ENCODE measurements at places on chromosomes 4 and X. TPM values are rescaled to one million over a fixed set of nuclear protein-coding genes. Genes with fewer than 3 reads are reported as not detected.

ZAR1 gene
- not detected for total RNA-seq

ZNF157 gene
- not detected for total RNA-seq

HTN1 gene
- not detected for total RNA-seq

BEND2 gene
- not detected for total RNA-seq

GRCh38 chr4:91887926-91888325, 415.8 kb upstream of the GRID2 start:
- DNase-seq: no peak

ARHGEF6 gene
- 34.9 TPM for total RNA-seq

DNA sequence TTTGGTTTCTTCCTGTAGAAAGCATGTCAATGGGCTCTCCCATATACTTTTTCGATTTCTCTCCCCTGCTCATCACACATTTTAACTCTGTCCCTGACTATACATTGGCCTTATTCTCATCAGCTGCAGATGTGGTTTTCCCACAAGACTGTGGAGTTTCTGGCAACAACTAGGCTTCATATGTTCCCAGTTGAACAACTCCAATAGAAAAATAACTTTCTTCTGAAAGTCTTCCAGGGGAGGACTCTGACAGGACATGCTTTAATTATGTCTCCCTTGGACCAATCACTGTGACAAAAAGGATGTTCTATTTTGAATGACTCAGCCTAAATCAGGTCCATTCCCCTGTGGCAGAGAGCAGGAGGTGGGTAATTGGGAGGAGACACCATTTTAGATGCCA, 28.1 kb downstream of the SPANXC start:
- no peak for DNase-seq

DNA sequence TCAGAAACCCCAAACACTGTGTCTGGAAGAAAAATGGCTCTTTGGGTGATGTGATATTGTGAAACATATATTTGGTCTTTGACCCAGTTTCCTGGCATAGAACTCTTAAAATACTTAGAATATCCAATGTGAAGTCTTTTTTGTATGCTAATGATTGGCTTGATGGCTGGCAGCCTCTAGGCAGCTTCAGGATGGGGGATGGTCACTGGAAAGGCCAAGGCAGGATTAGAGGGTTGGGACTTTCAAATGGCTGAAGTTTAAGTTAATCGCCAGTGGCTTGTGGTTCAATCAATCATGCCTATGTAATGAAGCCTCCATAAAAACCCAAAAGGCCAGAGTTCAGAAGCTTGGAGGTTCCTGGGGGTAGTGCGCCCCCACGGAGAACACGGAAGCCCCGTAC, 33.5 kb upstream of the ESX1 start:
- no peak for DNase-seq

- no peak for DNase-seq
Measured at GRCh38 chrX:41145920-41146608, 60.8 kb downstream of the USP9X start.

DNA sequence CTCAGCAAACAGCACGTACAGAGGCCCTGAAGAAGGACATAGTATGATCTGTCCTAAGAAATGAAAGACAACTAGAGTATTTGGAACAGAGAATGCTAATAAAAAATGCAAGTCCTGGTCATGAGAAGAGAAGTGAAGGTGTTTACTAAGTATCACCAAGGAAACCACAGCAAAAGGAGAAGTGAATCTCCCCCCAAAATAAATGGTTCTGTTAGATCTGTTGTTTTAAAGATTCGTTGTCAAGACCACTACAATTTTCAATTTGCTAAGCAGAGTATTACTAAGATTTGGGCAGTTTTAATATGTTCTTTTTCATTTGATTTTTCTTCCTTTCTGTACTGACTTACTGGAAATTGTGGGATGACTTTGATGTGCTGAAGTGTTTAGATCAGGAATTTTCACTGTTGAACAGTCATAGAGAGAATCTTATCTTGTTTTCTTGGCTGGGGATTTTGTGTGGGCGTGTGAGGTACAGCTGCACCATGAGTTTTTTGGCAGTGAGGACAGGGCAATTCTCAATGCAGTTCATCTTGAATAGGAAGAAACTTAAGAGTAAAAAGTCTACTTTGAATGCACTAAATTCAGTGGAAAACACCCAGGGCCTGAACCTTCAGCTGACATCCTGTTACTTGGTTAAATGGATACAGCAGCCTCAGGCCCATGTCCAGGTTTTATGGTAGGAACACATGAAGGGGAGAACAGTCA, 132.2 kb downstream of the STIM2 start:
- peak; percentile 39 for DNase-seq

DNA sequence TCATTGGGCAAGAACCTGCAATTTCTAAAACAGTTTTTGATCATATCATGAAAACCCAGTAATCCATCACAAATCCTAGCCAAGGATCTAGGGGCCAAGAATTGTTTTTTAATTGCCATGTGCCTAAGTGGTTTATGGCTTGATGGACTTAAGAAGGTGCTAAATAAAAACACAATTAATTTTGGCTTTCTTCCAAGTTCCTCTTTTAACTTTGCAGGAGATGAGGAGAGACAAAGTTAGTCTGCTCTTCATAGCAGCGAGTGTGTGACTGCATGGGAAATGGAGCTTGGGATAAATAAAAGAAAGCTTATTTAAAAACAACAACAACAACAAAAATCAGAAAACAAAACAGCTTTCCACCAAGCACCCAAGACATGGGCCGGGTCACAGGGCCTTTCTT, 41.4 kb downstream of the ARHGEF9 start:
- DNase-seq: no peak

ZNF182 gene
- 2.9 TPM for total RNA-seq

- DNase-seq: no peak
Measured at GRCh38 chrX:44747317-44747716, 96.5 kb upstream of the DUSP21 start.

DNA sequence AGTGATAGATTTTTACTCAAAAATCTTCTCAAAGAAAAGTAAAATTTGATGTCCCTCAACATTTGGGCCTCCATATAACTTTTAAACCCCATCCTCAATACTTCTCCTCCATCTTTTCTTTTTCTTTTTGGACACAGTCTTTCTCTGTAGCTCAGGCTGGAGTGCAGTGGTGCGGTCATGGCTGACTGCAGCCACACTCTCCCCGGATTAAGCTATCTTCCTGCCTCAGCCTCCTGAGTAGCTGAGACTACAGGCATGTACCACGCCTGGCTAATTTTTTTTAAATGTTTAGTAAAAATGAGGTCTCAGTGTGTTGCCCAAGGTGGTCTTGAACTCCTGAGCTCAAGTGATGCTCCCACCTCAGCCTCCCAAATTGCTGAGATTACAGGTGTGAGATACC, 33.1 kb downstream of the KDM6A start:
- no peak for DNase-seq

MUC7 gene
- not detected for total RNA-seq

DNA sequence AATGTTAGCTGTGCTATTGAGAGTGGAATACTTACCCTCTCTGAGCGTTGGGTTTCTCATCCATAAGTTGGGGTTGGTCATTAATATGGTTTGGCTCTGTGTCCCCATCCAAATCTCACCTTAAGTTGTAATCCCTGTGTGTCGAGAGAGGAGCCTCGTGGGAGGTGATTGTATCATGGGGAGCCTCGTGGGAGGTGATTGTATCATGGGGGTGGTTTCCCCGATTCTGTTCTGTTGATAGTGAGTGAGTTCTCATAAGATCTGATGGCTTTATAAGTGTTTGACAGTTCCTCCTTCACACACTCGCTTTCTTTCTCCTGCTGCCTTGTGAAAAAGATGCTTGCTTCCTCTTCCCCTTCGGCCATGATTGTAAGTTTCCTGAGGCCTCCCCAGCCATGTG, 391.1 kb downstream of the FAM133A start:
- no peak for DNase-seq

MAB21L2 gene
- 9.6 TPM for total RNA-seq

- DNase-seq: no peak
Measured at GRCh38 chr4:143281507-143282190, 55.0 kb upstream of the GAB1 start.

DNA sequence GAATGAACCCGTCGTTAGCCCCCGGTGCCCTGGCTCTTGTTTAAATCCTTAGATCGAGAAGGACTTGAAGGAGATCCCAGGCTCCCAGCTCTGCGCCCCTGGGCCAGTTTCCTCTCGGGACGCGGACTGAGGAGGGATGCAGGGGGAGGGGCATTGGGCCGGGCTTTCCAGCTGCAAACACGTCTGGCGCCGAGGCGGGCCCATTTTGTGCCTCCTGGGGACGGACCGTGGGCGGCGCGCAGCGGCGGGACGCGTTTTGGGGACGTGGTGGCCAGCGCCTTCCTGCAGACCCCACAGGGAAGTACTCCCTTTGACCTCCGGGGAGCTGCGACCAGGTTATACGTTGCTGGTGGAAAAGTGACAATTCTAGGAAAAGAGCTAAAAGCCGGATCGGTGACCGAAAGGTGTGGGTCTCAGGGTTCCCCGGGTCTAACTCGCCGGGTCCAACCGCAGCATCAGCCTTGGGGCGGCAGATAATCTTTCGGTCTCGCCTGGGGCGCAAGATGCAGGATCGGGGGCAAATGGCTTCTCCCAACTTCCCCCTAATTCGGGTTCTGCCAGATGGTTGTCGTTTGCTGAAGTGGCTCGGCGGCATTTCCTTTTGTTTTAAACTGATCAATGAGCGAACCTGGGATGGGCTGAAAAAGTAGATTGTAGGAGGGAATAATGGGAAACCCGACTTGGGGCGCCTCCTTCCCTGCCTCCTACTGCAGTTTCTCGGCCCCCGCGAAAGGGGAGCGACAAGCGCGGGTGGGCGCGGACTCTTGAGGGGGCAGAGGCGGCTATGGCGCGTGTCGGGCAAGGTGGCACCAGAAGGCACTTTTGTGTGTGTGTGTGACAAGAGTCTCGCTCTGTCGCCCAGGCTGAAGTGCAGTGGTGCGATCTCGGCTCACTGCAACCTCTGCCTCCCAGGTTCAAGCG, 2.9 kb downstream of the PDGFRA start:
- DNase-seq: peak; percentile 72

GRCh38 chrX:33447285-33447684, 235.9 kb upstream of the DMD start:
- no peak for DNase-seq

NPY1R gene
- total RNA-seq: 2.8 TPM

Measured in left cardiac atrium (tissue), 4 donors.